ENCODE measurements at places on chromosomes 1 and 21.

DNA sequence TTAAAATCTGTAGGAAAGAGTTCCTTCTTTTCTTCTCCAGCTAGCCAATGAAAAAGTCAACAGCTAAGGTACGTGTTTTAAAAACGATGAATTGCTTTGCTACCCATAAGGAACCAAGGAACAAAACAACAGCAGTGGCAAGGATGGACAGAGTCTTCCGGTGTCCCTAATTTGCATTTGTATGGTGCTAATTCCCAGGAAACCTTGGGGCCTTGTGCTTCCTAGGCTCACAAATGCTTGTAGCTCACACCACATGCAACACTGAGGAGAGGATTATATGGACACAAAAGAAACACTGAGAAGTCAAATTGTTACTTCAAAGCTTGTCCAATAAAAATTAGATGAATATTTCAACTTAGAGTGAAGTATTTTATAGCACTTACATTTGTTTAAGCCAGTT lies 1.8 kb upstream of the PGBD5 start:
- DNase-seq = no peak

DNA sequence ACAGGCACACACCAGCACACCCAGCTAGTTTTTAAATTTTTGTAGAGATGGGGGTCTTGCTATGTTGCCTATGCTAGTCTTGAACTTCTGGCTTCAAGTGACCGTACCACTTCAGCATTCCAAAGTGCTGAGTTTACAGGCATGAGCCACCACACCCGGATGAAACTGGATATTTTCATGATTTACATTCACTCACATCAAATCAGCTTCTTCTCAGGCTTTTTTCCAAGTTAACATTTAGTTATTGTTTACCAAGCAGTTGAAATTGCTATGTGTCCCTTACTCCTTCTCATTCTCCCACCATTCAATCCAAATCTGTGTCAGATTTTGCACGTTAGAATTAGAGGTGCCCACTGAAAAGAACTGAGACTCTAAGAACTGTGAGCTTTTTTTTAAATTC lies 18.4 kb downstream of the RIT1 start:
- no peak for DNase-seq

GRCh38 chr1:25472471-25472870 lies 41.8 kb downstream of the MACO1 start:
- peak; percentile 24 for DNase-seq

DNA sequence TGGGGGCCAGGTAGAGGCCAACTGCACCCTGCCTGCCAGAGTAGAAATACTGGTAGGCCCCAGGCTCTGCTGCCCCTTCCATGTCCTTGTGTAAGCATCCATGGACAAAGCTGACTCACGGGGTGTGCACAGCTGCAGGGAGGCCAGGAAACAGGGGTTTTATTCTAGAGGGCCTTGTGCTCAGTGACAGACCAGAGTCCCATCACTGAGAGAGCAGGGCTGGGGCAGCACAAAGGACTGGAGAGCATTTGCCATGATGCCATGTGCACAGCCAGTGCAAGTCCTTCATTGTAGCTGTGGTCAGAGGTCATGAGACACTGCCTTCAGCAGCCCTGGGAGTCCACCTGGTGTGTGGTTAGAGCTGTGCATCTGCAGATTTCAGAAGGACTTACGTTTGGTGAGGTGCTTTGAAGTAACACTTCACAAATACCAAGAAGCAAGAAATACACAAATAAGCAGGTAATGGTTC lies 8.1 kb downstream of the ARF1 start:
- no peak for DNase-seq

GRCh38 chr1:92975551-92976232 lies 14.4 kb upstream of the DIPK1A start:
- DNase-seq = no peak

- DNase-seq = no peak
Observed at GRCh38 chr1:179310721-179311120, 17.1 kb downstream of the SOAT1 start.

DNA sequence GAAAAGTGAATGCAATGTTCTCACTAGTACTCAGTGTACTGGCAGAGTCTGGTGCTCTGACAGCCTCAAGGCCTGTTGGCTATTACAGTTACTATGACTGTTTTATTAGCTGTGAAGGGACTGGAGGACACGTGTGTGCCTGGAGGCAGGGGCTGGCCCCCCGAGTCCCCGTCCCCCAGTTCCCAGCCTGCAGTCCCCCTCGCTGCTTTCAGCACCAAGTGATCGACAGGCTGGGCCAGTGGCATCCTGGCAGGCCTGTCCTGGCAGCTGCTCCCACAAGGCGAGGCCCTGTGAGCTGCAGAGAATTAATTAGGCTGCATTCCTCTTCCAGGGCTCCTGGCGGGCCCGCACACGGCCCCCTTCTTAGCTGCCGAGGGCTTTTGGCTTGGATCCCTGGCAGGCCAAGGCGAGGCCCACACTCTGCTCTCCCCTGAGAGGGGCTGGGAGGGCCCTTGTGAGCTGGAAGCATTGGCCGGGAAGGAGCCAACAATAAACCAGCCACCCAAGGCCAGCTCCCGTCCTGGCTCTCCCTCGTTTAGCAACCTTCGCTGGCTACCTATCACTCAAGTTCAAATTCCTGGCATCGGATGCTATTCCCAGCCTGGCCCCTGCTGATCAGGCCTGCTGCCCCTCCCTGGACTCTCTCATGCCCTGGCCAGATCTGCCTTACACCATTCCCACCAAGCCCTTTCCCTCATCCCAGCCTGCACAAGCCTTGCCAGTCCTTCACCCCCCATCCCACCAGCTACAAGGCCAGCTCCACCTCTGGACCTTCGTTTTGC lies 9.8 kb downstream of the EDN2 start:
- DNase-seq = no peak

DNA sequence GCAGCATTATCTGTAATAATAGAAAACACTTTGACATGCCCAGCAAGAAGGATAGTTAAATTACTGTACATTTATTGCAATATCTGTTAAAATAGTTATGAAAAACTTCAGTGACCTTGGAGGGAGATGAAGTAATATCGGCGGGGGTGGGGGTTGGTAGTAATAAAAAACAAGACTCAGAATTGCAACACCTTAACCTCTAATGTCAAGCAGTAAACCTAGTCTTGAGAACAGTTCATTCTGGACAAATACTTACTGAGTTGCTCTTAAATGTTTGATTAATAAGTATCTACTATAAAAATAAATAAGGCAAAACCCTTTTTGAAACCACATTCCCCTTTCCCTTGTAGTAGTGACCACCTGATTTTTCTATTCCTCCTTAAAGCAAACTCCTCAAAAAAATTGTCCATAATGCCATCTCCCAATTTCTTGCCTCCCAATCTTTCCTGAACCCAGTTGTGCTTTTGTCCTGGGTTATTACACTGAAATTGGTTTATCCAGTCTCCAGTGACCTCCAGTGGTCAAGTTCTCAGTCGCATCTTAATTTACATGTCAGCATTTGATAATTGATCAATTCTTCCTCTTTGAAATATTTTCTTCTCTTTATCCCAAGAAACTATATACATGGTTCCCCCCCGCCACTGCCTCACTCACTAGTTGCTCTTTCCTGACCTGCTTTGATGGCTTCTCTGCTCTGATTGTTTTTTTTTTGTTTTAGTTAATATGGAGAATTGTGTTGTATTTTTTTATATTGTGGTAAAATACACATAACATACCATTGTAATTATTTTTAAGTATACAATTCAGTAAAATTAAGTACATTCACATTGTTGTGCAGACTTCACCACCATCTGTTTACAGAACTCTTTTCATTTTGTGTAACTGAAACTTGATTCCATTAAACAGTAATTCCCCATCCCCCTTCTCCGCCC lies 36.8 kb downstream of the RAP1A start:
- DNase-seq = no peak

Data from stimulated activated CD4-positive, alpha-beta T cell treated with anti-CD3 and anti-CD28 coated beads, Interleukin-4, amount 100 ng/mL, for 24 hours (primary cell).